ENCODE measurements at places on chromosomes 6 and 20.
A peak's percentile ranks its signal among the peaks of the same experiment; 100 is the strongest.

GRCh38 chr6:161496941-161497340 is 223.1 kb upstream of the AGPAT4 start:
- DNase-seq, result no peak

- peak; percentile 77 for DNase-seq
Observed at GRCh38 chr20:37534401-37535157, 6.9 kb upstream of the BLCAP start.

DNA sequence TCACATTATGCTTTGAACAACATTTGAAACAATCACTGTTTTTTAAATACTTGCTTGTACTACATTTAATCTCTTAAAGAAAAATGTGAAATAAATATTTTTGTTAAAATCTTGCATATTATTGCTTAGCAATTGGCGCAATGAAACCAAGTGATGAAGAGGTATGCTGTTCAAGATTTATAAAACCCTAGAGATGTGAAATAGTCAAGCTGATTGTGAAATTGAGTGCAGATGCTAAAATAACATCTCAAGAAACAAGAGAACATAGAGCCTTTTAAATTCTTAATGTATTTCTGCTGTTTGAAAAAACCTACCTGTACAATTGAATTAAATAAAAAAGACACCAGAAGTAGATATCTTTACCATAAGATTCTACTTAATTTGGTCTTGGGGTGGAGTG is 179.2 kb upstream of the MCHR2 start:
- DNase-seq, result no peak

DNA sequence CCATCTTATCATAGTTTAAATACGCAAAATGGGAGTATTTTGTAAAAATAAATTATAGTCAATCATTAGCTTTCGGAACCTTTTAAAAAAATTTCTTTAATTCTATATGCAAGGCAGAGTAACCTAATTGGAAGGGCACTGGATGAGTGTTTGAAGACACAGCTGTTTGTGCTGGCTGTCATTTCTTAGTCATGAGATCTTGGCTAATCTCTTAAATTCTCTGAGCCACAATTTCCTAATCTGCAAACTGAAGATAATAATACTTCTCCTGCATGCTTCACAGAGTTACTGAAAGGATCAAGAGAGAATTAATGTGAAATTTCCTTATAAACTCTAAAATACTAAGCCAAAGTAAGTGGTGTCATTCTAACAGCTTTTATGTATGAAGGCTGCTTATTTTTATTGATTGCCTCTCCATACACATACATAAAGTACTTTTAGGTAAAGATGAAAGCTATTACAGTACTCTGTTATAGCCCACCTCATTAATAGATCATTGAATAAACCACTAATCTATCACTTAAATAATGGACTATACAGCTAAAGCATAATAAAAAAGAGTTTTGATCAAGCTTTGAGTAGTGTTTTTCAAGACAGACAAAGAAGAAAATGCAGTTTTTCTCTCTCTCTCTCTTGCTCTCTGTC is 383.7 kb upstream of the IRAK1BP1 start:
- no peak for DNase-seq

DNA sequence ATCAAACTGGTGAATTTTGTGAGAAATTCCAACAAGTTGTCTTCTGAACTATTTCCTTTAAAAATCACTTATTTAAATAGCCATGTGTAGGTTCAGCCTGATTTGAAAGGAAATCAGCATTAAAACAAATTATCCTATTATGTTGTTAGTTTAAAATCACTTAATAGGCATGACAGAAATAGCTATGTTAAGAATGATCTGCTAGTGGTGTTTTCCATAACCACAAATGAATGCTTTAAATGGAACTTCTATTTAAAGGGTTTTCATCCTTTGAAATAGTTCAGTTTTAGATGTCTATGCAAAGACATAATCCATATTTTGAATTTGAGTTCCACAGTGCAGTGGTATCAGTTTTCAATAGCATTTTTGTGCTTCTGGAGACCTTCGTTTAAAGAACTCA is 120.1 kb downstream of the PLEKHG1 start:
- no peak for DNase-seq

- no peak for DNase-seq
Observed at GRCh38 chr20:50374541-50375078, 135.6 kb upstream of the PTPN1 start.

DNA sequence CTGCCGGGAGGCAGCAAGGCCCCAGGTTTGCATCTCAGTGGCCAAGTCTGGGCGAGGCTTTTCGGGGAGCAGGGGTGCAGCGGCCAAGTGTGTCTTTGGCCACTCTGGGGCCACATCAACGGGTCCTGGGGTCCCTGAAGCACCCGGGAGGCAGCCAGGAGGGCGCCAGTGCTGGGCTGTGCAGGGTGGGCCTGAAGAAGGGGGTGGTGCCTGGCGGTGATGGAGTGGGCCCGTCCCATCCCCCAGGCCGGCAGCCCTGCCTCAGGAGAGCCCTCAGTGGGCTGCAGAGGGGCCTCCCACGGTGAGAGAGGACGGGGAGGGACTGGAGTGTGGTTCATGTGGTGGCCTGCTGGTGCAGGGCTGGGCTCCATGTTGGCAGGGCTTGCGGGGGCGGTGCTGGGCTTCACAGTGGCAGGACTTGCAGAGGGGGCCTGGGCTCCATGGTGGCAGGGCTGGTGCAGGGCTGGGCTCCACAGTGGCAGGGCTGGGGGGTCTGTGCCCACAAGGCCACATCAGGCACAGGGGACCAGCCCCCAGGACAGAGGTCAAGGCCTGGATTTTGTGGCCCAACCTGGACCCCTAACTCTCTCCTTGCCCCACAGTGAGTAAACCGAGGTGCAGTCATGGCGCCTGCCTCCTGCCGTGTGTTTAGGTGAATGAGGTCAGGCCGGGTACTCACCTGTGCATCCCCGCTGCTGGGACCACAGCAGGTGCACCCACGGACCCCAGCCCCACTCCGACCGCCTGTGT is 10.5 kb upstream of the BHLHE23 start:
- DNase-seq, result no peak

GRCh38 chr6:41914343-41914742 is 6.6 kb downstream of the MED20 start:
- DNase-seq, result no peak

DNA sequence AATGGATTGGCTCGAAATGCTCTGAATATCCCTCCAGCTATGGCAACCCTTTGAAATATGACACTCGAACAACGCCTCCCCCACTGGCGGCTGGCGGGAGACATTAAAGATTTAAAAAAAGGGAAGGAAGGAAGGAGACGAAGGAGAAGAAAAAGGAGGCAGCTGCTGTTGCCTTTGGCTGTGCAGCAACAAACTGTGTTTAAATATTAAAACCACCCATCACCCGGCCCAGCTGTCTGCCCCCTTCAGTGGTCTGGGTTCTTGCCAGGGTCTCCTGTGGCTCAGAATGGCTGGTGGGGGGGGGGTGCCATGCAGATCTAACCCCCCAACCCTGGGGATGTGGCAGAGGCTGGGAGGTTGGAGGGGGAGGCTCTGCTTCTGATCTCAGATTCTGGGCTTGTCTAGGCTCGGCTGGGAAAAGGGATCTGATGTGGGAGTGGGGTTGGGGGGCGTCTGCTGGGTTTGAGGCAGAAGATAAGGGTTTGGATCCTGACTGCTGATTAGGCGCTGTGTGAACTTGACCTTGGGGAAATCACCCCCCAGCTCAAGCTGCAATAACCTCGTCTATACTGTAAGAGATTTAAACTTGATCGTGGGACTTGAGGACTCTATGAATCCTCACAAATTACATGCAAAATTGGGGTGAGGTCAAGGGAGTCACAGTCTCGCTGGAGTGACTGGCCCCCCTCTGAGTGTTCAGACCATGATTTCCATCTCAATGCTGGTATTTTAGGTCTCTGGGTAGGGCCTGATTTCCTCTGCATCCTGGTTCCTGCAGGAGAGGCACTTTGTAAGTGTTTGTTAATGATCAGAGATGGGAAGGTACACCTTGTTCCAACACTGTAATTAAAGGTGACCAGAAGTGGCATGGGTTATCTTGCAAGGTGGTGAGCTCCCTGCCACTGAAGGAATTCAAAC is 40.3 kb upstream of the BLCAP start:
- DNase-seq, result no peak

DNA sequence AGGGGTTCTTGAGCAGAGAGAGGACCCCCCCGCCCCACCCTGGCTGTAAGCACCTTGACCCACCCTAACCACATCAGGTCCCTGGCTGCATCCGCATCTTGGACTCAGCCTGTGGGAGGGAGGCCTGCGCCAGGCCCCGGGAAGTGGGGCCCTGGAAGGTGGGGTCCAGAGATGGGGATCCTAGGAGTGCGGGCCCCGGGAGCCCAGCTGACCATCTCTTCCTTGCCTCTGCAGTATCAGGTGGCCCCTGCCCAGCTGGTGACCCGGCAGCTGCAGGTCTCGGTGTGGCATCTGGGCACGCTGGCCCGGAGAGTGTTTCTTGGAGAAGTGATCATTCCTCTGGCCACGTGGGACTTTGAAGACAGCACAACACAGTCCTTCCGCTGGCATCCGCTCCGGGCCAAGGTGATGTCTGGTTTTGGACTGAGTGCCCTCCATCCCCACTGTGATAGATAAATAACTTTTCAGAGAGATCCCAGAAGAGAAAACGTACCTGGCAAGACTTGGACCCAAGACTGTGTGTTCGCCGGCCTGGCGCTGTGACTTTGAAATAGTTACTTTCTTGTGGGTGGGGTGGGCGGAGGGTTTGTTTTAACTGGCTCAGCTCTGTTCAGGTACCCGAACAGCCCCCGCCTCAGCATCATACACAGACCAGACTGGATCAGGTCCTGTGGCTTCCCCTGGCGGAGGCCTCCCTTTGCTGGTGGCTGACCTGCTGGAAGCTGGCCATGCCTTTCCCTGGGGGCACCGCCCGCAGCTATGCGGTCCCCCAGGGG is 62.0 kb downstream of the EZR start:
- DNase-seq, result no peak

GRCh38 chr20:50883856-50884255 is 47.4 kb downstream of the ADNP start:
- DNase-seq, result no peak

GRCh38 chr20:63360850-63361518 is at the start of gene CHRNA4:
Gene CHRNA4 (minus strand): TSS chr20:63361349. CDS start chr20:63361165, 184 bp downstream.
- DNase-seq, result no peak

DNA sequence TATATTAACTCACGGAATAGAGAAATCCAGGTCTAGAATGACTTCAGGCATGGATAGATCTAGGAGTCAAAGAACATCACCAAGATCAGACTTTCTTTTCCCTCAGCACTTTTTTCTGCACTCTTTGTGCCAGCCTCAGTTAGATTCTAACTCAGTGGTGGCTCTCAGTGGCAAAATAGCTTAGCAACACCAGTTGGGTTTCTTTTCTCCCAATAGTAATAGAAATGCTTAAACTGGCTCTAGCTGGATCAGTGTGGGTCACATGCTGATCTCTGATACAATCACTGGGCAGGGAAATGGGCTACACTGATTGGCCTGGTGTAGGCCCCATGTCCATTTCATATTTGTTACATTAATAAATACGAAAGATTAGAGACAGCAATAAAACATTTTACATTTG is 44.2 kb upstream of the ARFGEF2 start:
- no peak for DNase-seq

GRCh38 chr6:163416557-163417253 is 2.2 kb downstream of the QKI start:
- peak; percentile 11 for DNase-seq

DNA sequence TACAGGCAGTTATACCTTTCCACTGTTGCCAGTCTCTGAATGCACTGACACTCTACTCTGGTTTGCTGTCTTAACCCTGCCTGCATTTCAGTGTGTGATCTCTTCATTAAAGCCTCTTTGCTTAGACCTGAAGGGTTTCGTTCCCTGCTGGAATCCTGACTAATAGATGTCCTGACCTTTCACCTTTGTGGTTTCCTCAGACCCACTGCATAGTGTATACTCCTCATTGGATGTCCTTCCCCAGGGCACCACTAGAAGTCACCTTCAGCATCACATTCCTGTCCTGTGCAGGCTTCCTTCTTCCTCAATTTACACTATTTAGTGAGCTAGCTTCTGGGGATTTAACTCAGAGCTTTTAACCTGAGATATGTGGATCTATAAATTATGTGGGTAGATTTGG is 120.6 kb downstream of the RCAN2 start:
- DNase-seq, result no peak

- DNase-seq, result no peak
Observed at GRCh38 chr6:46352541-46353268, 138.5 kb downstream of the RCAN2 start.

DNA sequence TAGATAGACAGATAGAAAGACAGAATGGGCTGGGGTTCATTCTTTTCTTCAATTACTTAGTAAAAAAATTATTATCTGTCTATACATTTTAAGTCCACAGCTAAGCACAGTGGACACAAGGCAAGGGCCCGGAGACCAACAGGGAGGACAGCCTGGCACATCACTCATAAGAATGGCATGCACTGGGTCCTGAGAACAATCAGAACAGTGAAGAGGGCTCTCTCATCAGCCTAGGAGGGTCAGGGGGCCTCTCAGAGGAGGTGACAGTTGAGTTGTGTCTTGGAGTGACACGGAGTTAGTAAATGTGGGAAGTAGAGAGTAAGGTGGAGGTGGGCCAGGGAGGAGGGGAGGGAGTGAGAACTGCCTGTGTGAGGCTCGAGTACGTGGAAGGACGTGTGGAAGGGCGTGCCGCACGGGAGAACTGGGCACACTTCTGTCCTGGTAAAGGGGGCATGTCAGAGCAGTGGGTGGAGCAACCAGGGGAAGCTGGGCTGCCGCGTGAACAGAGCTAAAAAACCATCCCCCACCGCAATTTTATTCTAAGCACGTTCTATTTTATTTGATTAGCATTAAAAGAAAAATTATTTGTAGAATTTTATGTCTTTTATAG is 45.1 kb upstream of the DSP start:
- DNase-seq, result no peak

GRCh38 chr20:2130062-2130591 is 28.5 kb downstream of the STK35 start:
- DNase-seq, result no peak

- no peak for DNase-seq
Observed at GRCh38 chr20:3165473-3166337, 6.0 kb upstream of the FASTKD5 start.

GRCh38 chr6:109454496-109455436 is 806 bp downstream of the MICAL1 start:
- no peak for DNase-seq

- peak; percentile 36 for DNase-seq
Observed at GRCh38 chr6:123393331-123393730, 243.4 kb downstream of the TRDN start.
